ENCODE measurements at places on chromosomes 12 and 14.
A peak's percentile ranks its signal among the peaks of the same experiment; 100 is the strongest.

- DNase-seq = peak; percentile 36
Observed at GRCh38 chr12:67524861-67525616, 123.5 kb upstream of the DYRK2 start.

DNA sequence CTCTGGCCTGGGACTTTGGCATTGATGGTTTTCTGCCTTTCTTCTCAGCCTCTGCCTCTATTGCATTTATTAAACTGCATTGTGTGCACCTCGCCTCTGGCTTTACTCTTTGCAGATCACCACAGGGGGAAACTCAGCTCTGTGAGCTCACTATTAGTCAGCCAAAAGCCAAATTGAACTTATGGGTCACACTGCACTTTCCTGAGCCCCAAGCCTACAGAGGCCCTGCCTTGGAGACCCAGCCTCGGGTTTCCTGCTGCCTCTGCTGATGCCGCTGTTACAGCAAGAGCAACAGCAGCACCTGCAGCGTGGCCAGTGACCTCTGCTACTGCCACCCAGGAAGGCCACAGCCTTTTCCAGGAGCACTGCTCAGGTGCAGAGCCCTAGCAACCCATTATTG, 122.5 kb downstream of the DAD1 start:
- no peak for DNase-seq

GRCh38 chr12:119008691-119009221, 27.4 kb downstream of the SRRM4 start:
- DNase-seq = no peak

DNA sequence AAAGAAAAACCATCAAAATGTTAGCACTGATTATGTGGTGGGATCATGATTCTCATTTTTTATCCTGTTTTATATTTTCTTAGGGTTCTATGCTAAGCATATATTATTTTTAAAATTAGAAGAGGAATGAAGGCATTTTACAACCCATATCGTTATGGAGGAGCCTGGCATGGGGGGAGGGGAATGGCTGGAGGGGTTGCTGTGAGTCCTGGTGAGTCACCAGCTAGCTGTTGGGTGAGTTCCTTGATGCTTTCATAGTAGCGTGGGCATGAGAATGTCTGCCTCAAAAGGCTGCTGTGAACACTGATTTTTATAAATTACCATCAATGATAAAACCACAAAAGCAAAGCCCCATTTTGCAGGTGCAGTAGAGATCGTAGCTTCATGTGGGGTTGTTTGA, 46.9 kb downstream of the C14orf132 start:
- DNase-seq = peak; percentile 2

GRCh38 chr14:95897280-95897679, 20.6 kb downstream of the TUNAR start:
- no peak for DNase-seq

GRCh38 chr12:74579981-74580380, 42.3 kb downstream of the ATXN7L3B start:
- DNase-seq = no peak

GRCh38 chr12:19125325-19125724, 4.2 kb upstream of the PLEKHA5 start:
- DNase-seq = no peak

GRCh38 chr14:57982804-57983634, 117.1 kb upstream of the SLC35F4 start:
- no peak for DNase-seq

GRCh38 chr12:132665794-132666193, 21.3 kb downstream of the POLE start:
- DNase-seq = no peak

DNA sequence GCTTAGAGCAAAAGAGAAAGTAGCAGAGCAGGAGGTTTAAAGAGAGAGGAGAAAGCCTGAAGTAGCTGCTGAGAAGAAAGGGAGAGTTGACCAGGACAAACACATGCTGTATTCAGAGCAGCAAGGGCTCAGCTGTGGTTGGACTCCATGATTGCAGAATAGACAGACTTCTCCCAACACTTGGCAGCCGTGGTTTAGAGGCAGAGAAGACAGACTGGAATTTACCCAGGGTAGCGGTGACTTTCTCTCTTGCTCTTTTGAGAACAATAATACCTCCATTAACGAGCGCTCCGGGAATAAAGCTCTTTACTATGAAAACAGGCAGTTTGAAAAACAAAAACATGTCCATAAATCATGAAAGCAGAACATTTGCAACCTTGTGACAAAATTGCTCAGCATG, 21.4 kb upstream of the IGF1 start:
- DNase-seq = no peak

- DNase-seq = peak; percentile 41
Observed at GRCh38 chr12:82955043-82955442, 268.3 kb downstream of the TMTC2 start.

GRCh38 chr12:122449317-122449716, 26.8 kb upstream of the CLIP1 start:
- DNase-seq = peak; percentile 87

- peak; percentile 79 for DNase-seq
Observed at GRCh38 chr14:65045709-65046108, 56.6 kb downstream of the MAX start.

DNA sequence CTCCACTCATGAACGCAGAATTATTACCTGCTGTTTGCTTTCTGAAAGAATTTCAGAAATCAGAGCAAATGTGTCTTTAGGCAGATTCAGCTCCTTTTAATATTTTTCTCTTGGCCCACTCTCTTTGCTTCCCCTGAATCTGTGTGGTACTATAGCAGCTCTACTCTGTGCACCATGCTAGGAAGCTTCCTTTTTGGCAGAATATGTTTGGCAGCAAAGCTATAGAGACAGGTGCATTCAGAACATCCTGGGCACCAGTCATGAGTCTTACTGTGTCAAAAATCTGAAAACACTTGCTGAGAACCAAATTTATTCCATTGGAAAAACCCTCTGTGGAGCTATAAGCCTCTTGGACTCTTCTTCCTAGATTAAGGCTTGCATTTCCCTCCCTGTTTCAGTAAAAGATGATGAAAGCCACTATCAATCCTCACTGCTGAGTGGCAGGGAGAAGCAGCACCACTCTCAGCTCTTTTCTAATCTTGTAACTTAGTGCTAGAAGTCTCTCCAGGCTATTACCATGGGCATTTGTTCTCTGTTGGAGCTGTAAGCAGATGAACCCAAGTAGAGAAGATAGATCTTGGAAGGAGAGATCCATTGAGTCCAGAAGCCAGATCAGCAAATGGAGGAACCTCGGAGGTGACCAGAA, 18.2 kb downstream of the CIPC start:
- DNase-seq = no peak

DNA sequence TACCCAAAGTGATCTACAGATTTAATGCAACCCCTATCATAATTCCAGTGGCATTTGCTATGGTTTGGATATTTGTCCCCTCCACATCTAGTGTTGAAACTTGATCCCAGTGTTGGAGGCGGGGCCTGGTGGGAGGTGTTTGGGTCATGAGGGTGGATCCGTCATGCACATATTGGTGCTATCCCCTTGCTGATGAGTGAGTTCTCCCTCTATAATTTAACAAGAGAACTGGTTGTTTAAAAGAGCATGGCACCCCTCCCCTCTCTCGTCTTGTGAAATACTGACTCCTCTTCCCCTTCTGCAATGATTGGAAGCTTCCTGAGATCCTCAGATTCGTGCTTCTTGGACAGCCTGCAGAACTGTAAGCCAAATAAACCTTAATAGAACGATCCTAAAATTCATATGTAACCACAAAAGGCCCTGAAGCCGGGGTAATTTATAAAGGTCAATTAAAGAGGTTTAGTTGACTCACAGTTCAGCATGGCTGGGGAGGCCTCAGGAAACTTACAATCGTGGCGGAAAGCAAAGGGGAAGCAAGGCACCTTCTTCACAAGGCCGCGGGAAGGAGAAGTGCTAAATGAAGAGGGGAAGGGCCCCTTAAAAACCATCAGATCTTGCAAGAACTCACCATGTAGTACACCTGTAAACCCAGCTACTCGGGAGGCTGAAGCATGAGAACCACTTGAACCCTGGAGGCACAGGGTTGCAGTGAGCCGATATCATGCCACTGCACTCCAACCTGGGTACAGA, 41.2 kb downstream of the SLC39A9 start:
- DNase-seq = no peak

DNA sequence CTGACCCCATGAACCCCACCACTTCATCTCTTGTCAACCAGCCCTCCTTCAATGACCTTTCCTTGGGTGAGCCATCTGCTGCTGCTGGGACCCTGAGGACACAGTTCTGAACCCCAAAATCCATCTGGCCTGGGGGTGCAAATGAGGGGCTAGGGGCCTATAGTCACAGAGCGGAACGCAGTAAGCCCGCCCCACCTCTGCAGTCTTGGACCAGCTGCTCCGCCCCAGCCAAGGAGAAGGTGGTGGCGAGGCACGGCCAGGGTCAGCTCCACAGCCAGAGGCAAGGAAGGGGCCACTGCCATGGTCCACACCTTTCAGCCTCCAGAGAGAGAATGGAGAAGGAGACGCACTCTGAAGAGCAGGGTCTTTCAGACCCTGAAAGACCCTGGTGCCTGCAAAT, 5.1 kb downstream of the TMEM179 start:
- DNase-seq = no peak

- no peak for DNase-seq
Observed at GRCh38 chr12:42574851-42575266, 14.7 kb downstream of the PRICKLE1 start.

DNA sequence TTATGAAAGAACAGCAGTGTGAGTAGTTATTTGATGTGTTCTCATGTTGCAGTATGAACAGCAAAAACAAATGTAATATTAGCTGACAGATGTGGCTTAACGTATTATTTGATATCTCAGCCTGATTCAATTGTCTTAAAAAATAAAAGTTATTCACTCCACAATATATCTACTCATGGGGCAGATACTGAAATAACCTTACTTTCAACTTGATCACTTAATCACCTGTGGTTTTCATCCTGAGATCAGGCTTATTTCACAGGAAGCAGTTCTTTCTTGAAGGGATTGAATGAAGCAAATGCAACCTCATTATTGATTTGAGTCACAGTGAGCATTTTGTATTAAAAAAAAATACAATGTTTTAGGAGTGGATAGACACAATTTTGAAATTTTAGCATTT, 90.3 kb downstream of the AKAP6 start:
- no peak for DNase-seq

DNA sequence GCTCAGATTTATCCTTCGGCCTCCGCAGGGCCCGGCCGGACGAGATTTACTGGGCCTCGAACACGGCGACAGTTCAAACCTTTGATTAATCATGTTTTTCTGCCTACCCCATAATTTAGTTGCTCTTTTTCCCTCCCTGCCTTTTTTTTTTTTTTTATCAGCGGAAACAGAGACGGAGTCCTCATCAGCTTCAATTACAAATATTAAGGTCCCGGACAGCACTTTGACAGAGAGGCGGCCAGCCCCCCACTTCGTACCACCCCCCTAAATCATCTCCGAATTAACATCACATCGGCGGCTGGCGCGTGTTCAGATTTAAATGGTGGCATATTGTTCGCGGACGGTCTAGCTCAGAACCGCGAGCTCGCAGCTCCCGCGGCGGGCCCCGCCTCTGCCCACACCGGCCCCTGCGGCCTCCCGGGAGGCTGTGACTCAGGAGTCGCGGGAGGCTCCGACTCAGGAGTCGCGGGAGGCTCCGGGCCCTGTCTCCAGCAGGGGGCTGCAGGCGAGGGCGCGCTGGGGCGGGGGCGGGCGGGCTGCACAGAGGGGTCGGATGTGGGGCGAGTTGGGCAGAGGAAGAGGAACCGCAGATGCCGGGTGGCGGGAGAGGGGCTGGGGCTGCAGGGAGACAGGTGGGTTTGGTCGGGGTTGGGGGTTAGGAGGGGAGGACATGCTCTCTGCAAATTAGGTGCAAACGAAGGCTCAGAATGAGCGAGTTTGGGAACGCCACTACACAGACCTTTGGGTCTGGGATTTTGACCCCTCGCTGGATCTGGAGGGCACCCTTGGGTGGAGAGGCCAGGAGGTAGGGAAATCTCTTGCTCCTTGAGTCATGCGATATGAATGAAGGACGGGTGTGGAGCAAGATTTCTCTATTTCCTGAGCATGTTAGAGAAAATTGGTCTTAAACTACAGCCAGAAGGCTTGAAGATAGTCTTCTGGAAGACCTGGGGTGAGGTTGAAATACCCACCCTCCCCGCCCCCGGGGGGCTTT, 19.6 kb upstream of the ATP5MC2 start:
- DNase-seq = peak; percentile 63

- no peak for DNase-seq
Observed at GRCh38 chr14:93884950-93885349, 42.2 kb upstream of the FAM181A start.

Data from suppressor macrophage treated with lipopolysaccharide for 1 hour (primary cell).